ENCODE measurements at places on chromosomes 12 and 14.

GRCh38 chr12:62106547-62107185, 153.5 kb upstream of the USP15 start:
- DNase-seq = no peak

GRCh38 chr12:14681190-14681589, 15.2 kb downstream of the GUCY2C start:
- DNase-seq = no peak

- DNase-seq = no peak
Observed at GRCh38 chr12:26606911-26607310, 226.1 kb downstream of the ITPR2 start.

- no peak for DNase-seq
Observed at GRCh38 chr12:56029666-56030293, 8.9 kb downstream of the IKZF4 start.

DNA sequence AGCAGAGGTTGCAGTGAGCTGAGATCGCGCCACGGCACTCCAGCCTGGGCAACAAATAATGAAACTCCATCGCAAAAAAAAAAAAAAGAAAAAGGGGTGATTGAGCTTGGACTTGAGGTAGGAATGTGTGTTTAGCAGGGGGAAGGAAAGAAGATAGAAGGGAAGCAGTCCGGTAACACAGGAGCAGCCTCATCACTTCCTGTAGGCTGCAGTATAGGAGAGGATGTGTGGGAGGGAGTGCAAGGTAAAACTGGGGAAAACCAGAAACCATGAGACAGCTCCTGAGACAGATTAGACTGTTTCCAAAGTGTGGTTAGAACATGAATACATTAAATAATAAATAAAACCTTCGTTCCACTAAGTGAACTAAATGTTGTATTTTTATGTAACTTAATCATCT, 49.2 kb downstream of the FGD4 start:
- no peak for DNase-seq

DNA sequence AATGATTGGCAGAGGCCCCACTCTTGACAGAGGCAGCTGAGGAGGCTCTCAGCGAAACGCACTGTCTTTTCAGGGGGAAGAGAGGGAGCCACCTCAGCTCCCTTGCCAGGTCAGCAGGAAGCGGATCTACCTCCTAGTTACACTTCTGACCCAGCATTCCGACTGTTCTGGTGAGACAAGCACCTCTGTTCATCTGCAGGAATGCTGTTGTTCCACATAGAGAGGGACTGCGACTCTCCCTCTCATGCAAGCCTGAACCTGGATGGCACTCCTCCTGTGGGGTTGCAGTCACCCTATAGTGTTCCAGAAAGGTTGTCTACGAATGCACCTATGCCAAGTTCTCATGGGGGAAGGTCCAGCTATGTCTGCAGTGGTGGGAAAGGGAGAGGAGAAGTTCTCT, 37.1 kb upstream of the AEBP2 start:
- DNase-seq = no peak

DNA sequence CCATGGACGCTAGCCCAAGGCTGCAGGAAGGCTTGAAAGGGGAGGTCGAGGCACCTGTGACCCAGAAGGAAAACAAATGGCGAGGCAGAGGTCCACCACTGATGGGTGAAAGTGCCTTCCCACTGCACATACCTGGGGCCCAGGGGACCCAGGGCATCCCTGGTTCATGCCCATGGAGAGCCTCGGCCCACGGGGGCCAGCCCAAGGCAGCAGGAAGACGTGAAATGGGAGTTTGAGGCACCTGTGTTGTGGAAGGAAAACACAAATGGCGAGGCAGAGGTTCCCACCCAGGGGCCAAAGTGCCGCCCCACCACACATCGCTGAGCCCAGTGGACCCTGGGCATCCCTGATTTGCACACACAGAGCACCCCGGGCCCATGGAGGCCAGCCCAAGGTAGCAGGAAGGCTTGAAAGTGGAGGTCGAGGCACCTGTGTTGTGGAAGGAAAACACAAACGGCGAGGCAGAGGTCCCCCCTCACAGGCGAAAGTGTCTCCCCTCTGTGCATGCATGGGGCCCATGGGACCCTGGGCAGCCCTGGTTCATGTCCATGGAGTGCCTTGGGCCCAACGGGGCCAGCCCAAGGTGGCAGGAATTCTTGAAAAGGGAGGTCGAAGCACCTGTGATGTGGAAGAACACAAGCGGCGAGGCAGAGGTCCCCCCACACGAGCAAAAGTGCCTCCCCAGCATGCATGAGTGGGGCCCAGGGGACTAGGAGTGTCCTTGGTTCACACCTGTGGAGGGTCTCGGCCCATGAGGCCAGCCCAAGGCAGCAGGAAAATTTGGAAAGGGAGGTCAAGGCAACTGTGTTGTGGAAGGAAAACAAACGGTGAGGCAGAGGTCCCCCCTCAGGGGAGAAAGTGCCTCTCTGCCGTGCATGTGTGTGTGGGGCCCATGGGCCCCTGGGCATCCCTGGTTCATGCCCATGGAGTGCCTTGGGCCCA, 383.3 kb downstream of the ALG10 start:
- no peak for DNase-seq

DNA sequence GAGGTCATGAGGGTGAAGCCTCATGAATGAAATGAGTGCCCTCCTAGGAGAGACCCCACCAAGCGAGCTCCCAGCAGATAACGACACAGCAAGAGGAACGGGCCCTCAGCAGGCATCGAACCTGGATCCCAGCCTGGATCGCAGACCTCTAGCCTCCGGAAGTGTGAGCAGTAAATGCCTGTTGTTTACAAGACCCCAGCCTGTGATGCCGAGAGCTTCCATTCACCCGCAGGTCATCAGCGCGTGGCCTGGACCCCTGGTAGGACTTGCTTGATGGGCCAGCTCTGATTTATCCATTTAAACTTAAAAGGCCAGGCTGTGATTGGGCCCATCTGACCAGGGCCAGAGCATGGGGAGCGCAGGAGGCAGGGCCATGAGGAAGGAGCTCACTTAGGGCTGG, 7.0 kb downstream of the TMEM179 start:
- no peak for DNase-seq

DNA sequence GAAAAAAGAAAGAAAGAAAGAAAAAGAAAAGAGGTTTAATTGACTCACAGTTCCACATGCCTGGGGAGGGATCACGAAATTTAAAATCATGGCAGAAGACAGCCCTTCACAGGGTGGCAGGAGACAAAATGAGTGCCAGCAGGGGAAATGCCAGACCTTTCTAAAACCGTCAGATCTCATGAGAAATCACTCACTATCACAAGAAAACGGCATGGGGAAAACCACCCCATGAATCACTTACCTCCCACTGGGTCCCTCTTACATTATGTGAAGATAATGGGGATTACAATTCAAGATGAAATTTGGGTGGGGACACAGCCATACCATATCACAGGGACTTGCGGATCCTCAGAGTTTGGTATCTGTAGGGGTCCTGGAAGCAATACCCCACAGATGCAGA, 16.3 kb upstream of the EGLN3 start:
- DNase-seq = no peak

DNA sequence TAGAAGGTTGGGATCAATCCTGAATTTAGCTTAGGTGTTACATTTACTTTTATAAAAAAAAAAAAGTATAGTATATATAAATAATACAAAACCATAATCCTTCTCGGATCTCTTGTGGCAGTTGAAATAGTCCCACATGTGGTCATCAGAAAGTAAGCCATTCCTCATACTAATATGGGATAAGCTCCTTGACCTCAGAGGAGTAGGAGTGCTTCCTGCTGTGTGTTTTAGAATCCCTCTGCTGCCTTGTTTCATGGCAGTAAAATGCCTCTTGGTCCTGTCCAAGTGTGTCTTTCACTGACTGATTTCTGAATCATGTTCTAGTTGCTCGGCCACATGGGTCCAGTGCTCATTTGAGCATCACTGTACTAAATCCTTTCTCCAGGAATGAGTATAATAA, 117.0 kb downstream of the NTN4 start:
- no peak for DNase-seq

DNA sequence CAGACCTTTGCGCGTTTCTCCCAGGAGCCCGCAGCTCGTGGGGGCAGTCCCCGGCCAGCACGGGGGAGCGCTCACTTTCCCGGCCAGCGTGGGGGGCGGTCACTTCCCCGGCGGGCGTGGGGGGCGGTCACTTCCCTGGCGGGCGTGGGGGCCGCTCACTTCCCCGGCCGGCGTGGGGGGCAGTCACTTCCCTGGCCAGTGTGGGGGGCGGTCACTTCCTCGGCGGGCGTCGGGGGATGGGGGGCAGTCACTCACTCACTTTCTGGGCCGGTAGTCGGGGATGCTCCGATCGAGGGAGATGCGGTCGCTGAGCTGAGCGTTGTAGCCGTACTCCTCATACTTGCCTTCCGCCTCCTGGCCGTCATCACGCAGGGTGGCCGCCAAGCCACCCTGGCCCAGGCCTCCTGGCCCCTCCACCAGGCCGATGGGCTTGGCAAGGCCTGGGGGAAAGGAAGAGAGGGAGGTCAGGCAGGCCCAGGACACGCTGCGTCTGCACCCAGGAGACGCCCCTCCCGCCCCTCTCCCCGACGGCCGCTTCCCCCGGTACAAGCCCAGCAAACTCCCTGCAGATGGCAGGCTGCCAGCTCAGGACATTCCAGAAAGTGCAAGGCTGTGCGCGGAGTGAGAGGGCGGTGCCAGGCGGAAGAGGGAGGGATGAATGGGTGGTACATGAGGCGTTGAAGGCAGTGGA, 43.3 kb downstream of the GALNT9 start:
- peak; percentile 18 for DNase-seq

DNA sequence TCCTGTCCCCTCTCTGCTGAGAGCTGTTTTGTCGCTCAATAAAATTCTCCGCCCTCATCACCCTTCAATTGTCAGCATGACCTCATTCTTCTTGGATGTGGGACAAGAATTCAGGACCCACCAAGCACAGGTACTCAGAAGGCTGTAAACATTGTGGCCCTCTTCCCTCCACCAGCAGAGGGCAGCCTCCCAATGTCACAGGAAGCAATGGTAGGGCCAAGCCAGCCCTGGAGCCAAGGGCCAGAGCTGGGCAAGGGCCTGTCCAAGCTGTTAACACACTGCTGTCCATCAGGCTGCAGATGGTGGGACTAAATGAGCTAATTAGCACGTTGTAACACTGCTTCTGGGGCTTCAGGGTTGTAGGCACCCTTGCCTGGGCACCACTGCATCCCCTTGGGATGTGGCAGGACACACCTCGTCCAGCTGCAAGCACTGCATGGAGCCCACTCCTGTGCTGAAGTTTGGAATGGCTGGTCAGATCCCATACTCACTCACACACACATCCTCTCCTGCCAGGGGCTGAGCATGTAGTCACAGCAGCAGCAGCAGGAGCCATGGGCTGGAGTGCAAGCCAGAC, 62.7 kb upstream of the HECTD1 start:
- no peak for DNase-seq

GRCh38 chr12:49094160-49094974, at the start of gene DHH:
Gene DHH, minus strand, starts transcription at chr12:49094801. Its CDS starts 289 bp downstream, at chr12:49094512.
- no peak for DNase-seq

- no peak for DNase-seq
Observed at GRCh38 chr12:124551268-124552144, 15.9 kb downstream of the NCOR2 start.

DNA sequence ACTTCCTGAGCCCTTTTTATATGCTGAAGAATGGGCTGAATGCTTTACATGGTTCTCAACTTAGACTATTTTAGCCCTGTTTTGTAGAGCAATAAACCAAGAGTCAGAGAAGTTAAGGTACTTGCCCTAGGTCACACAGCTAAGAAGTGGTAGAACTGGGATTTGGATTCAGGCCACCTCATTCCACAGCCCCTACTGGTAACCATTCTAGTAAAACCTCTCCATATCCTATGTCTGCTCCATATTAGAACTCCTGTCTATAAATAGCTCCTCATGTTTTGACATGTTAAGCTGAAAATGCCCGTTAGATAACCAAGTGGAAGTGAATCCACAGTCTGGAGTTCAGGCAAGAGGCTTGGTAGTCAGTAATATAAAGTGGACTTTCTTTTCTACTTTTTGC, 111.6 kb downstream of the HECTD4 start:
- no peak for DNase-seq

DNA sequence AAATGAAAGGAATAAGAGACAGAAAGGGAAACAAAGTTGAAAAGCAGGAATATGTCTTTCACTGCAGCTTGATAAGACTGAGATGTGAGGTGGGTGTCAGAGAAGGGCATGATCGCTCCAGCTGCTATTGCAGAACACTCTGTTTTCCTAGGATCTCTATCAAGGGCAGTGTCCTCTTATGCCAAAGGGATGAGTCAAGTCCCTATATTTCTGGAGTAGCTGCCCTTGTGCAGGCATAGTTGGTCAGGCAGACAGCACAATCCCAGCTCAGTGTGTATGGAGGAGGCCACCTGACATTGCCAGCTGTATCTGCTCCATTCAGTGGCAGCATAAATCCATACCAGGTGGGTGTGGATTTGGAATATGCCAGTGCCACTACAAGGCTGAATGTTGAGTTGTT, 101.6 kb downstream of the DAD1 start:
- no peak for DNase-seq

DNA sequence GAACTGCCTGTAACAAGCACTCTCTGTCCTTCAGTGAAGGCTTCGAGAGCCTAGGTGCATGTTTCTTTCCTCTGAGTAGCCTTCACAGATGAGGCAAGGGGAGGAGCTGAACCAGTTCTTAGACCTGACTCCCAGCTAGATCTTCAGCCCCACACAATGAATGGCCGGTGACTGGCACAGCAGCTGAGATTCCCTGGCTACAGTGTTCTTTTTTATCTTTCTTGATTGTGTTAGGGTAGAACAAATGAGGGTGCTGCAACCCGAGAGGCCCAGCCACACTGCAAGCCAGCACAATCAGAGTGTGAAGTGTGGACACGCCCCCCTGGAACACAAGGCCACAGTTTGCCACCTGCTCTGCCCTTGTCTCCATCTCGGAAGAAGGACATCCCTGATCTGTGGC, 19.1 kb upstream of the COL2A1 start:
- no peak for DNase-seq

Measured in fibroblast of skin of left biceps (primary cell).